ENCODE measurements at places on chromosomes 7 and 10.

- no peak for DNase-seq
Measured at GRCh38 chr7:151677581-151678226, 158.0 kb upstream of the RHEB start.

DNA sequence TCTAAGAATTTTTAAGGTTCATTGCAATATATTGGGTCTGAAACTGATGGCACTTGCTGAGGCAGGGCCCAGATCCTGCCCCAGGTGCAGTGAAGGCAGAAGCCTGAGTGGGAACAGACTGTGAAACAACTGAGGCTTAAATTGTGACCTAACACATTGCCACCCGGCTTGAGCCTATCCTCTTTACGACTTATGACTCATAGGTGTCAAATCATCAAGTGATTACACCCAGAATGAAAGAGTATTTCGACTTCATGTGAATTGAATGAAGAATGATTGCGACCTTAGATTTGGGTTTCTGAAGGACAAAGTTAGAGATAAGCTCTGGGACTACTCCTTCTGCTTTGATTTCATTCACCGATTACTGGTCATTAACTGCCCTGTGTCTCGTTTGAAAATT lies 200.9 kb downstream of the CREB5 start:
- no peak for DNase-seq

DNA sequence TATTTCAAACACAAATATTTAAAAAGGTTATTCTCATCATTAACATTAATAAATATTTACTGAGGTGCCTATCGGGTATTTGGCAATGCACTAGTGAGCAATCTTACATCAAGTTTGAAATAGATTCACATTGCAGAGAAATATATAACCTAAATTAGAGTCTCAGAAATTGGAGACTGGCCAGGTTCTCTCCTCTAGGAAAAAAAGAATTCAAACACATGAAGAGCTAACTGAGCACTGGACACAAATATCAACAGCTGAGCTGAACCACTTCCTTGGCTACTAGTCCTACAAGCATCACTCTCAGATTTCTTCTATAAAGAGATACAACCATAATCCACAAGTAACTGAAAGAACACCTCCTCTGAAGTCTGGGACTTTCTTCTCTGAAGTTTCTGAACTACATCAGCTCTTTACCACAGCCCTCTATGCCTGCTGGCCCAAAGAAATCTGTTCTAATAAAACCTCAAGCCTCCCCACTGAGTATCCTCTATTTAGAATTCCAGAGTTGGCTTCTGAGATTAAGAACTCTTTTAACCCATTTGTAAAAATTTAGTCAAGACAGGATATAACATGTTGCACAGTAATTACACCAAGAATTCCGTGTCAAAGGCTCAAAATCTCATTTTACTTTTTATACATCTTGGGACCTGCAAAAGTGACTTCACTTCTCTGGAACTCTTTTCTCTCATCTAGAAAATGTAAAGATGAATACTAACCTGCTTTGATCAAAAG lies 45.2 kb downstream of the MTERF1 start:
- DNase-seq: no peak

- no peak for DNase-seq
Measured at GRCh38 chr7:21504021-21504420, 38.8 kb upstream of the DNAH11 start.

DNA sequence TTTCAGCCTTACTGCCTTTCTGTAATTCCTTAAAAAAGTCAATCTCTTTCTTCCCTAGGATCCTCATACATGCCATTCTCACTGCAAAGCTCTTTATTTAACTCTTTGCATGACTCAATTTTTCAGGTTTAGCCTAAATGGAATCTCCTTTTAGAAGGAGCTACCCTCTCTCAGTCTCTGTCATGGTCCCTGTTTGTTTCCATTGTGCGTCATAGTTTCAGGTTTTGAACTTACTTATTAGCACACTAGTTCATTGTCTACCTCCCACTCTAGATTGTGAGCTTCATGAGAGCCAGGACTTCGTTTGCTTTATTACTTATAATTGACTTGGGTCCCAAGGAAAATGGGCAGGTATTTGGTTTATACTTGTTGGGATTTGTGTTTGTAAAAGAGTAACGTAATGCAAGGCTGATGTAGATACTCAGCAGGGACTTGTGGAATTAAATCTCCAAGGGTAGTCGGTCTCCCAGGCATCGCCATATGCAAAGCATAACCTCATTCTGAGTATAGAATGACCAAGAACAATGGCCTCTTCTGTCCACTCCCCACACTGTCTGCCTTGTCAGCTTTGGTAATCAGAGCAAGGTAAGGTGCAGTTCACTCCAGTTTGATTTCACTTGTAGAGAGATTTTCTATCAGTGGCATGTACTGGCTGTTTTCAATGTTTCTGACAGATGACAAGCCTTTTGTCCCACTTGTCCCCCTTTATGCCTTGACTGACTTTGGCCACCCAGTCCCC lies 252.0 kb downstream of the SORCS3 start:
- DNase-seq: no peak

DNA sequence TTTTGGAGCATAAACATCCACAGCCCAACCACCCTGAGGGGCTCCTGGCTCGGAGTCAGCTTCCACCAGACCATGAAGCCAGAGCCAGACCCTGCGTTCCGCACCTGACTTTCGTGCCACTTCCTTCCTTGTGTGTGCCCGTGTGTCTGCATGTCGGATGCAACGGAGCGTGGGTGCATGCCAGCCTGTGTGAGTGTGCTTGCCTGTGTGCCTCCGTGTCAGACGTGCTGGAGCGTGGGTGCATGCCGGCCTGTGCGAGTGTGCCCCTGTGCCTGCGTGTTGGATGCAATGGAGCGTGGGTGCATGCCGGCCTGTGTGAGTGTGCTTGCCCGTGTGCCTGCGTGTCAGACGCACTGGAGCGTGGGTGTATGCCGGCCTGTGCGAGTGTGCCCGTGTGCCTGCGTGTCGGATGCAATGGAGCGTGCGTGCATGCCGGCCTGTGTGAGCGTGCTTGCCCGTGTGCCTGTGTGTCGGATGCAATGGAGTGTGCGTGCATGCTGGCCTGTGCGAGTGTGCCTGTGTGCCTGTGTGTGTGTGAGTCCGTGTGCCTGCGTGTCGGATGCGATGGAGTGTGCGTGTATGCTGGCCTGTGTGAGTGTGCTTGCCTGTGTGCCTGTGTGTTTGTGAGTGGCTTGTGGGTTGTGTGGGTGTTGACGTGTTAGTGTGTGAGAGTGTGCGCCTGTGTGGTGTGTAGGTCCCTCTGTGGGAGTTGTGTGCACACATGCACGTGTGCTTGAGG lies 28.1 kb upstream of the KNDC1 start:
- DNase-seq: no peak

- DNase-seq: no peak
Measured at GRCh38 chr7:90886416-90886815, 290.3 kb downstream of the CDK14 start.

DNA sequence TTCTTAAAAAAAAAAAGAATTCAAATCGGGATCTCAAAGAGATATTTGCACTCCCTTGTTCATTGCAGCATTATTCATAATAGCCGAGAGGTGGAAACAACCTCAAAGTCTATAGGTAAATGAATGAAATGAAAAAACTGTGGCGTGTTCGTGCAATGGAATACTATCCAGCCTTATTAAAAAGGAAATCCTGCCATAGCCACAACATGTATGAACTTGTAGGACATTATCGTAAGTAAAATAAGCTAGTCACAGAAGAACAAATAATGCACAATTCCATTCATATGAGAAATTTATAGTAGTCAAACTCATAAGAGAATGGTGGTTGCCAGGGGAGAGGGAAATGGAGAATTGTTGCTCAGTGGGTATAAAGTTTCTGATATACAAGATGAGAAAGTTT lies 37.9 kb downstream of the GRK5 start:
- no peak for DNase-seq

- no peak for DNase-seq
Measured at GRCh38 chr7:140078392-140078791, 15.6 kb upstream of the PARP12 start.

GRCh38 chr7:17339139-17339538 lies 40.7 kb downstream of the AHR start:
- DNase-seq: no peak

DNA sequence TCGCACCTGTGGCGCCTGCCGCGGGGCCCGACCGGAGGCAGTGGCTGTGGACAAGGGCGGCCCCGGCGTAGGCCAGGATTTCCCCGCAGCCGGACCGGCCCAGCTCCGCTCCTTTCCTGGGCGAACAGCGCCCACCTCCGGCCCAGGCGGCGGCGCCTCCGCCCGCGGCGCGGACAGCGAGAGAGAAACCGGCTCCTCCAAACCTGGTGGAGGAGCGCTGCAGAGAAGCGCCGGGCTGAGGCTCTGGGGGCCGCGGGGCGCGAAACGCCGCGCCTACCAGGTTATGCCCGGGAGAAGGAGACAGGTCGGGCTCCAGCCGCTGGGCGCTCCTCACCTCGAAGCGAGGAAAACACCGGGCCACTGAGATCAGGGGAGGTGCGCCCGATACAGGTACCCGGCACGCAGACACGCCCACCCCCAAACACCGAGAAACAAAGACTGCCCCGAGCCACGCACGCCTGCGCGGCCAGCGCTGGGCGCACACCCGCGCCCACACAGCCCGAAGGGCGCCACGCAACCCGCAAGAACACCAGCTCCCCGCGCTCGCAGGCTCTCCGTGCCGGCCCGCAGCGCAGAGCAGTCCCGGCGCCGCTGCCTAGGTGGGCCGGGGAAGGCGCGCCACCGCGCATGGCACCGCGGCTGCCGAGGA lies 3.3 kb downstream of the GRID1 start:
- no peak for DNase-seq

- no peak for DNase-seq
Measured at GRCh38 chr10:33102071-33102470, 144.0 kb upstream of the ITGB1 start.

- no peak for DNase-seq
Measured at GRCh38 chr7:118312051-118312450, 87.5 kb downstream of the ANKRD7 start.

- DNase-seq: no peak
Measured at GRCh38 chr10:63833411-63834060, 312.3 kb downstream of the REEP3 start.

- no peak for DNase-seq
Measured at GRCh38 chr10:4843525-4844180, 17.6 kb downstream of the AKR1E2 start.

GRCh38 chr7:76166404-76167255 lies 35.1 kb upstream of the SRRM3 start:
- peak; percentile 83 for DNase-seq

- DNase-seq: no peak
Measured at GRCh38 chr7:152462995-152463708, 27.3 kb upstream of the KMT2C start.

GRCh38 chr7:80634505-80634904 lies 3.9 kb upstream of the CD36 start:
- DNase-seq: no peak

DNA sequence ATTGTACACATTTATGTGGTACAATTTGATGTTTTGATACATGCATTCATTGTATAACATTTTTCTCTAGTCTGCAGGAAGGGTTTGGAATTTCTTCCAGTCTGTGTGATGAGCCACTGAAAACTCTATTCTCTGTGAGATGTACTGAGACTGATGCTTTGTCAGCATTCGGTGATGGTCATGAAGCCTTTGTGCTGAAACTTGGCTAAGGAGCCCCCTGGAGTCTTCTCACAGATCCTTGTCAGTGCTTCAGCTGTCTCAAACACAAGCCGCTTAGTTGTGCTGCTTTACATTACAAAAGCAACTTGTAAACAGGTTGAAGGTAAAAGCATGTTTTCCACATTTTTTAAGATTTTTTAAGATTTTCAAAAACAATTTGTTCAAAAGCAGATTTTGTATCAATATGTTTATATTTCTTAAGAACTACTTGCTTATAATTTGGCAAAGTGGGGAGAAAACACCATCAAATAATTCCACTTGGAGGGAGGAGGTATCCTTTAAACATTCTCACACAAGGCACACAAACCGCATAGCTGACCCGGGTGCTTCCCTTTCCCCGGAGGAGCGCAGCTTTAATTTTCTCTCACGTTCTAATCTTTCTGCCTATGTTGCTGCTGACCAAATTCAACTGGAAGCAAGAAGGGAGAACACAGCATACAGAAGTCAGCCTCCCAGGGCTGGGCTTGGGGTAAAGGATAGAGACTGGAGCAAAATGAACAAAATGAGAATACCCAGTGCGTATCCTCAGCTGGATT lies 249.8 kb upstream of the VSTM2A start:
- DNase-seq: no peak

GRCh38 chr10:110577056-110577455 lies 9.6 kb downstream of the SMC3 start:
- no peak for DNase-seq

DNA sequence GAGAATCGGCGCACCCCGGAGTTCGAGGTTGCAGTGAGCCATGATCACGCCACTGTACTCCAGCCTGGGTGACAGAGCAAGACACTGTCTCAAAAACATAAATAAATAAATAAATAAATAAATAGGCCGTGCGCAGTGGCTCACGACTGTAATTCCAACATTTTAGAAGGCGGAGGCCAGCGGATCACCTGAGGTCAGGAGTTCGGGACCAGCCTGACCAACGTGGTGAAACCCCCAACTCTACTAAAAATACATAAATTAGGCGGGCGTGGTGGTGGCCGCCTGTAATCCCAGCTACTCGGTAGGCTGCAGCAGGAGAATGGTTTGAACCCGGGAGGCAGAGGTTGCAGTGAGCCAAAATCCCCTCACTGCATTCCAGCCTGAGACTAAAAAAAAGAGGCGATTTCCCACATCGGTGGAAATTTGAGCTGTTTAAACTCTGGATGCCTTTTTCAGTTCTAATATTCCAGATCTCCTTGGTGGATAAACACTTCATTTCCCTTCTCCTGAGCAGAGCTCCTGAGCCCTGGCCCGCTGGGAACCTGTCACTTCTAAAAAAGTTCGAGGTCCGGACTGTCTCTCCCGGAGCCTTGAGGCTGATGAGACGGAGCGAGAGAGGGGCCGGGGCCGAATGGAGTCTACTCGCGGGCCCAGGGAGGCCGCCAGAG lies 2.0 kb upstream of the NFKB2 start:
- no peak for DNase-seq

- no peak for DNase-seq
Measured at GRCh38 chr10:96217711-96218110, 53.7 kb downstream of the BLNK start.

DNA sequence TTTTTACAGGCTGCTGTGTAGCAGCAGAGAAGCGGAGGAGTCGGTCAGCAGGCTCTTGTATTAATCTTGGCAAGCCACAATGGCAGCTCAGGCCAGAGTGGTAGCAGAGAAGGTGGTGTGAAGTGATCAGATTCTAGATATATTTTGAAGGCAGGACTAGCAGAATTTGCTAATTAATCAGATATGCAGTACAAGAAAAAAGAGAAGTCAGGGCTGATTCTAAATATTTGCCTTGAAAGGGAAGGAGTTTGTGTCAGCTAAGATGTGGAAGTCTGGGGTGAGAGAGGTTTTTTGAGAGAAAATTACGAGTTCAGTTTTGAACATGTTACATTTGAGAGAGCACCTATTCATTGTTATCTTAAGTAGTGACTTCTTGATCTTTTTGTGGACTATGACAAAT lies 176.3 kb downstream of the WNT2 start:
- DNase-seq: no peak

DNA sequence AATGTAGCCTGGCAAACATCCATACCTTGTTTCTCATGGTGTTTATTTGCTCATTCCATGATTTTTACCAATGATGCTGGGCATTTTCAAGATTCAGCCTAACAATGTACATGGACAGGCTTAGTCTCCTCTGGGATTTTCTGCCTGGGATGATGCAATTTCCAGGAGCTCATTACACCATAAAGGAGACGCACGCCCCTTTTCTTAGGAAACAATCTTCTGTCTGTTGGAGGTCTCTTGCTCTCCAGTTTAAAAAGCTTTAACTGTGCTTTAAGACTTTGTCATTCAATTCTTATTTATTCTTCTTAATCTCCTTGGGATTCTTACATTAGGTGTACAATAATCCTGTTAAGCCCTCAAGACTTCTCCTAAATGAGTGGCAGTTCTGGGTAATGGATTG lies 150.3 kb upstream of the NRP1 start:
- DNase-seq: no peak

Measured in activated CD4-positive, alpha-beta T cell treated with anti-CD3 and anti-CD28 coated beads, Interleukin-2, amount 50 U/mL, for 4 hours (primary cell).